ENCODE measurements at places on chromosomes 6 and 20.

GRCh38 chr6:162251257-162251656 lies 476.3 kb downstream of the PRKN start:
- no peak for DNase-seq

- DNase-seq = no peak
These were observed 166.0 kb downstream of the ARID1B start for GRCh38 chr6:156943166-156943565.

- DNase-seq = no peak
These were observed 257.8 kb downstream of the CDC5L start for GRCh38 chr6:44645276-44645675.

DNA sequence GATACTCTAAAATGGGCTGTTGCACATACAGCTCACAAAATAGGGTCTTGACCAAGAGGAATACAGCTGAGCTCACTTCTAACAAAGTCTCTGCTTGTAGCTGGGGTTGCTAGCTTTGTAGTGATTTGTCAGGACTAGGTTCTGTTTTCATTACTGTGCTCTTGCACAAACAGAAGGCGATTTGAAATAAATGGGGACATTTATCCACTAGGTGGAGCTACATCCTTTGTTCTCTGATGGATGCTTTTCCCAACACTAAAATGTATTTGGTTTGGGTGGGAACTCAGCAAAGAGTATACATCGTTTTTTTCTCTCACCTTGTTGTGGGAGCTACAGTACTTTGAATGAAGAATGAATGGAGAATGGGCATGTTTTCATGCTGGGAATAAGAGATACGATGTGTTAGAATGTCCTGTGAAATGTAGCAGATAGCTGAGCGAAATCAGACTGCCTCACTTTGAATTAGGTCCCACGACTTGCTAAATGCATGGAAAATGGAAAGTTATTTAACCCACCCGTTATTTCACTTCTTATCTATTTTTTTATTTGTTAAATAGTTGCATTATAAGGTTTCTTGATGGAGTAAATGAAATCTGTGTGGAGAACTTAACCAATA lies 494.7 kb upstream of the MAP3K7 start:
- DNase-seq = no peak

DNA sequence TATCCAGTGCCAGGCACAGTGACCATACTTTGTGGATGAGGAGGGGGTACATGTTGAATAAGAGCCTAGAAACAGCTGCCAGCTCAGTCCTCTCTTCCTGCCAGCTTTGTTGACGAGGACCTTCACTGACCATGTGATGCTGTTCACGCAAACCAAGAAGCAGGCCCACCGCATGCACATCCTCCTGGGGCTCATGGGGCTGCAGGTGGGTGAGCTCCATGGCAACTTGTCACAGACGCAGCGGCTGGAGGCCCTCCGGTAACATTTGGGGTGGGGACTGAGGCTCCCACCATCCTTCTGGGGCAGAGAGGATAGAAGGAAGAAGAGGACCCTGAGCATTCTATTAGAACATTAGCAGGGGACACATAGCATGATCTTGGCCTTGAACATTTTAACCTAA lies 15.6 kb downstream of the DDX27 start:
- DNase-seq = no peak

- no peak for DNase-seq
These were observed 18.4 kb downstream of the POPDC3 start for GRCh38 chr6:105161421-105161820.

DNA sequence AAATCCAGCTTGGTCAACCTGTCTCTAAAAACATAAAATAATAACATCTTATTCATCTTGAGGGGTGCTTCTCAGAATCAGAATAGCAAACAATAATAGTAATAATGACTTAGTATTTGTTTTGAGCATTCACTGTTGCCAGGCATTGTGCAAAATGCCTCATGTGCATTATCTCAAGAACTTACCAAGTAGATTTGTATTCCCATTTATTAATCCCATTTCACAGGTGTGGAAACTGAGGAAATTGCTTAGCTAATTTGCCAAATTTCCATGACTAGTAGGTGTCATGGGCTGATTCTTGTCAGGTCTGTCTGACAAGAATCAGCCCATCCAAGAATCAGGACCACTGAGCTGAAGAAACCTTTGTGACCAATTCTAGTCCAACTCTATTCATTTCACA lies 5.5 kb downstream of the TTBK1 start:
- no peak for DNase-seq

GRCh38 chr20:49507741-49508434 lies 25.4 kb upstream of the KCNB1 start:
- no peak for DNase-seq

DNA sequence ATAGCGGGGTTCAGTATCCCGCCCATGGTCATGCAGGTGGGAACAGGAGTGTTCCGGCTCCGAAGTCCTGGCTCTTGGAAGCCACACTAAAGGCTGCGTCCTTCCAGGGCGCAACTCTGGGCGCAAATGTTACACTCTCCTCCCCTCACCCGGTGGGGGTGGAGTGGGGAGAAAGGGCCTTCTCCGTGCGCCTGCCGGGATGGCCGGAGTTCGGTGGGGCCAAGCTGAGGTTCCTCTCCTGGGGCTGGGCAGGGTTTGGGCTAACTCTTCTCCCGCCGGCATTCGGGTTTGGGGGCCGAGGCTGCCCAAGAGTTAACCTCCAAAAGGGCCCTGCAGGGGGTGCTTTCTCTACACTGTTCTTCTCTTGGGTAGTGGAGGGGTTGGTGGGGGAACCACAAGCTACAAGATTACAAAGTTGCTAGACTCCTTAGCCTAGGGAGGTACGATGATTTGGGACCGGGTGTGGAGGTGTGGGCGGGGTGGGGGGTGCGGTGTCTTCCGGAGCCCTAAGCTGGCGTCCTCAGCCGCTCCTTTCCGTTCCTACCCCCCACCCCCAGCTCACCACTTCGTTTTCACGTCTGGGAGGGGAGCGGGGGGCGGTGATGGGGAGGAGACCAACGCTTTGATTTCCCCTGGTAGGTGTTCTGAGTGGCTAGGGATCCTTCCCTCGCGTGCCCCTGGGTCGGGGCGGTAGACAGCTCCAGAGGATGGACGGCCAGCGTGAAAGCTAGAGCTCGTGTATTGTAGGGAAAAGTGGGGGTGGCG lies 12.3 kb downstream of the NRN1 start:
- DNase-seq = no peak

DNA sequence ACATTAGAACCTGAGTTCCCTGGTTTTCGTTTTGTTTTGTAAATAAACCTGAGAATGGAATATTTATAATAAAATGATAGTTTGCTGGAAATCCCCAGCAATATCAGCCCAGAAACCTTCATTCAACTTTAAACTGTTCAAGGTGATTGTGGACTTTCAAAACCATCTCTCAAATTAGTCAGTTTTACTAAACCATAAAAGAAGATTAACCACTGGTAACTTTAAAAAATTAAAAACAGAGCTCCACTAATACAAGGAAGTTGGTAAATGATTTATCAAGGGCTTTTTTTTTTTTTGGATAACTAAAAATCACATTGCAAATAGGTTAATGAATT lies 10.0 kb downstream of the MBOAT1 start:
- DNase-seq = no peak

DNA sequence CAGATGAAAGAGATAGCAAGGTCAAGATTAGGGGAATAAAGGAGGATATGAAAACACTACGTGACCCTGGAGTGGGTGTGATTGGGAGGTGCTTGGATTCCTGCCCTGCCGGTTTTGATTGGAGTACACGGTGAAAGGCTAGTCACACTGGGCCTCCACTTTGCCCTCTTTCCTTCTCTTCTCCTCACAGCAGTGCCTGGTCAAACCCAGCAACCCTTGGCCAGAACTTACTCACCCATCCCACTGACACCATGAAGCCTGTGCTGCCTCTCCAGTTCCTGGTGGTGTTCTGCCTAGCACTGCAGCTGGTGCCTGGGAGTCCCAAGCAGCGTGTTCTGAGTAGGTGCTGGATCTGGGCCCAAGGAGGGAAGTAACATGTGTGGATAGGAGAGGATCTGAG lies at the start of gene WFDC13:
Gene WFDC13, plus strand, starts transcription at position 166 of the 400 bp plus-strand sequence. Its CDS starts 86 bp downstream, at position 252.
- DNase-seq = no peak

- no peak for DNase-seq
These were observed 32.5 kb downstream of the GNAS start for GRCh38 chr20:58884966-58885365.

- no peak for DNase-seq
These were observed 12.0 kb downstream of the SLC12A5 start for GRCh38 chr20:46040902-46041535.

GRCh38 chr6:44327760-44328159 lies 14.6 kb upstream of the AARS2 start:
- DNase-seq = no peak

GRCh38 chr6:73746787-73747186 lies 50.8 kb downstream of the CD109 start:
- no peak for DNase-seq

DNA sequence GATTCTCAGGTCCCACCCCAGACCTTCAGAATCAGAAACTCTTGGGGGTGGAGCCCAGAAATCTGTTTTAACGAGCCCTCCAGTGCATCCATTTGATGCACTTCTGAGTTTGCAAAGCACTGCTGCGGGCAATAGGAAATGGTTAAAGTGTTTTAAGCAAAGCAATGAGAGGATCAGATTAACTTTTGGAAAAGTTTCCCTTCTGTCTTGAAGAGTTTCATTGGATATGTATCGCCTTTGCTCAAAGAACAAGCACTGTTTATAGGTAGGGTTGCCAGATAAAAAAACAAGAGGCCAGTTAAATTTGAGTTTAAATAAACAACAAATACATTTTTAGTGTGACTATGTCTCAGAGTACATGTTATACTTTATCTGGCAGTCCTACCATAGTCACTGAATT lies 226.0 kb downstream of the BMP7 start:
- DNase-seq = no peak

- no peak for DNase-seq
These were observed 164.2 kb downstream of the NFATC2 start for GRCh38 chr20:51378171-51378928.

DNA sequence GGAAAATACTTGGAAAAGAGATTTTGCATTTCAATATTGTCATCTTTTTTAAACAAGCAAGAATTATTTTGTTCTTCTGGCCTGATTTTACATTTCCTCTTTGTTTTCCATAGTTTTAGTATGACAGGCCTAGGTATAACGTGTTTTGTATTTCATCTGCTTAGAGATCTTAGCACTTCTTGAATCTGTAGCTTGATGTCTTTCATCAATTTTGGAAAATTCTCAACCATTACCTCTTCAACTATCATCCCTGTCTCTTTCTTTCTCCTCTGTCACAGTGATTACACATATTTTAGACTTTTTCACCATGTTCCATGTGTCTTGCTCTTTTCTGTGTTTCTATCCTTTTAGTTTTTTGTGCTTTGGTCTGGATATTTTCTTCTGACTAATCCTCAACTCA lies 67.2 kb upstream of the PHACTR1 start:
- DNase-seq = no peak

GRCh38 chr20:57384486-57384885 lies 6.7 kb upstream of the RBM38 start:
- DNase-seq = no peak

DNA sequence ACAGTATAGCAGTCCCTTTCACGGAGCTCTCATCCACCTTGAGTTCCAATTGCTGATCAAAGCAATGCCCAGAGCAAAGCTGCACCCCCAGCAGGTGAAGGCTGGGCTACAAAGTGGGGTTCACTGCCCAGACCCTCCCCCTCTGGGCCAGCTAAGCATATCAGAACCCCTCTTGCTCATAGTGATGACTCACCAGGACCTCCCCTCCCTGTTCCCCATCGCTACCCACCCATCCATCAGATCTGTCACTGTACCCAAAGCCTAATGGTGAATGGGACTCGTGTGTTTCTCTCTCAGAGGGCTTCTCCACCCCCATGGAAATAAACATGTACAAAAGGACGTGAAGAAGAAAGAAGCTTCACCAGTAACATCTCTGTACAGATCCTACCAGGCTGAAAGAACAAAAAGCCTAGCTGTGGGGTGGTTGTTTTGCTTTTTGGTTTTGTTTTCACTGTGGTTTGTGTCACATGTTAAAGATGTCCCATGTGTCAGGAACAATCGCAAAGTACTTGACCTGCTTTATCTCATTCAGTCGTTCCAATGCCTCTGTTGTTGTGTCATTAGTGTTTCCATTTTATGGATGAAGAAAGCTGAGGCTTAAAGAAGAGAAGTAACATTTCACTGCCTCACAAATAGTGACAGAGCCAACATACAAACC lies 518.5 kb downstream of the CD83 start:
- no peak for DNase-seq

DNA sequence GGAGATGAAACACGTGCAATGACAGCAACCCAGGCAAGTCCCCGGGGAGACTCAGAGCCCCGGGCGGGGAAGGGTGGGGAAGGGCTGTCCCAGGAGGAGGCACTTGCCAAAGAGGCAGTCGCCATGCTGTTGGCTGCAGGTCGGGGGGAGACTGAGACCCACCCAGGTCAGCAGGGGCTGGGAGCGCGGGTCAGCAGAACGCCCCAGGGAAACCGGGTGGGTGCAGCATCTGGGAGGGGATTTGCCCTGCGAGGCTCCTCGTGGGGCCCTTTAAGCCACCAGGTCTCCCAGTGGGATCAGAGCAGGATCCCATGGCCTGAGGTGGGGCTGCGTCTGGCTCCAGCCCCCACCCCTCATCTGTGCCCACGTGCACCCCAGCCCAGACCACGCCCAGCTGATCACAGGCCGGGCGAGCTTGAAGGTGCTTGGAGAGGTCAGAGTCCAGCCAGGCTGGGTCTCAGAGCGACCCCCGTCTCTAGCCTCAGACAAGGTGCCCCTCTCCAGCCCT lies 65.5 kb downstream of the YTHDF1 start:
- DNase-seq = no peak

GRCh38 chr6:23323897-23324296 lies 754.5 kb downstream of the HDGFL1 start:
- DNase-seq = no peak

GRCh38 chr6:25064006-25064405 lies 128.2 kb upstream of the RIPOR2 start:
- no peak for DNase-seq

DNA sequence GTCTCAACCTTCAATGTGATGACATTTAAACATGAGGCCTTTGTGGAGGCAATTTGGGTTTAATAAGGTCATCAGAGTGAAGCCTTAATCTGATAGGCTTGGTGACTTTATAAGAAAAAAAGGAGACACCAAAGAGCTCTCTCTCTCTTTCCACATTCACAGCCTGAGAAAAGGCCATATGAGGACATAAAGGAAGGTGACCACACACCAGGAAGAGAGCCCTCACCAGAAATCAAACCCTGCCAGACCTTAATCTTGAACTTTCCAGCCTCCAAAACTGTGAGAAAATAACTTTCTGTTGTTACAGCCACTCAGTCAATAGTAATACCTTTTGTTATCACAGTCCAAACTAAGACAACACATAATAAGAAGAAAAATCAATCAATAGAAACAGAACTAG lies 47.7 kb downstream of the COL12A1 start:
- DNase-seq = no peak

DNA sequence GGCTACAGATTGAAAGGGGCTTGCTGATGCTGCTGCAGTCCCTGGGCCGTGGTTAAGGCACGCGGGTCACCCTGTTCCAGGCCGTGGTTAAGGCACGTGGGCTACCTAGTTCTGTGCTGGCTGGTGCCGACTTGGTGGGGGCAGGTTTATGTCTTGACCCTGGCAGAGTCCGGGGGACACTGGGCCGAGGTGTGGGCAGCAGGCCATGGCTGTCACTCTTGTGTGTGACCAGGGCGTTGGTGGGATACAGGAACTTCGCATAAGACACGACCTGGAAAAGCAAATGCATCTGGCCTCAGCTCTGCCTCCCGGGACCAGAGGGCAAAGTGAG lies 6.4 kb downstream of the RPS21 start:
- no peak for DNase-seq

All from stimulated activated CD8-positive, alpha-beta memory T cell treated with anti-CD3 and anti-CD28 coated beads, Interleukin-7, amount 100 ng/mL, for 24 hours (primary cell).